Esophagus muscularis mucosa (tissue), 4 donors: ENCODE measurements at places on chromosomes 1 and 21. TPM values are rescaled to one million over a fixed set of nuclear protein-coding genes. Genes with fewer than 3 reads are reported as not detected.

- no peak for DNase-seq
- peak overlapping the region; percentile 85 for H3K27ac ChIP-seq
- no peaks in the 10 kb centered on the region for H3K27me3 ChIP-seq
- H3K36me3 ChIP-seq, result no peaks in the 10 kb centered on the region
- no peak overlapping the region for H3K4me3 ChIP-seq
- H3K4me1 ChIP-seq, result peaks cover 25% of the 10 kb centered on the region
Observed at GRCh38 chr1:2330519-2331199, 60.7 kb downstream of the MORN1 start.

- H3K27me3 ChIP-seq, result no peaks in the 10 kb centered on the region
- H3K4me1 ChIP-seq, result peaks cover 60% of the 10 kb centered on the region
- no peak for DNase-seq
- peaks cover 44% of the 10 kb centered on the region for H3K36me3 ChIP-seq
- peak overlapping the region; percentile 92 for H3K27ac ChIP-seq
- H3K4me3 ChIP-seq, result peak overlapping the region; percentile 96
Observed at GRCh38 chr1:173867141-173867752, 542 bp downstream of the GAS5 start.

GRCh38 chr1:213564215-213564659, 423.5 kb upstream of the PROX1 start:
- no peaks in the 10 kb centered on the region for H3K27me3 ChIP-seq
- DNase-seq, result no peak
- H3K4me1 ChIP-seq, result no peaks in the 10 kb centered on the region
- H3K27ac ChIP-seq, result no peak overlapping the region
- H3K4me3 ChIP-seq, result no peak overlapping the region
- no peaks in the 10 kb centered on the region for H3K36me3 ChIP-seq

GRCh38 chr1:70706381-70707037, 295.4 kb downstream of the CTH start:
- no peaks in the 10 kb centered on the region for H3K36me3 ChIP-seq
- H3K27me3 ChIP-seq, result no peaks in the 10 kb centered on the region
- peaks cover 5% of the 10 kb centered on the region for H3K4me1 ChIP-seq

GRCh38 chr1:164739189-164739588, 180.2 kb downstream of the PBX1 start:
- peaks cover 37% of the 10 kb centered on the region for H3K4me1 ChIP-seq
- DNase-seq, result no peak
- H3K27me3 ChIP-seq, result no peaks in the 10 kb centered on the region
- H3K36me3 ChIP-seq, result no peaks in the 10 kb centered on the region
- no peak overlapping the region for H3K27ac ChIP-seq
- H3K4me3 ChIP-seq, result no peak overlapping the region

DNA sequence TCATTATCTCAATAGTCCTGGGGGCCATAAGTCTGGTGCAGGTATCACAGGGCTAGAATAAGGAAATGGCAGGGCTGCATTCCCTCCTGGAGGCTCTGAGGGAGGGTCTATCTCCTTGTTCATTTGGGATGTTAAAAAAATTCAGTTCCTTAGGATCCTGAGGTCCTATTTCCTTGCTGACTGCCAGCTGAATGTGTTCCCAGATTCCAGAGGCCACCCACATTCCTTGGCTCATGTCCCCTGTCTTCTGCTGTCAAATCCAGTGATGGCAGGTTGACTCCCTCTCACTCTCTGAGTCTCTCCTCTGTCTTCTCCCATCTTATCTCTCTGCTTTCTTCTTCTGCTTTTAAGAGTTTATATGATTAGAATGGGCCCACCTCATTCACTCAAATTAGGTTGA, 400.6 kb downstream of the PTPRU start:
- H3K4me1 ChIP-seq, result no peaks in the 10 kb centered on the region
- H3K27ac ChIP-seq, result no peak overlapping the region
- DNase-seq, result peak; percentile 55
- H3K4me3 ChIP-seq, result no peak overlapping the region
- no peaks in the 10 kb centered on the region for H3K36me3 ChIP-seq

DNA sequence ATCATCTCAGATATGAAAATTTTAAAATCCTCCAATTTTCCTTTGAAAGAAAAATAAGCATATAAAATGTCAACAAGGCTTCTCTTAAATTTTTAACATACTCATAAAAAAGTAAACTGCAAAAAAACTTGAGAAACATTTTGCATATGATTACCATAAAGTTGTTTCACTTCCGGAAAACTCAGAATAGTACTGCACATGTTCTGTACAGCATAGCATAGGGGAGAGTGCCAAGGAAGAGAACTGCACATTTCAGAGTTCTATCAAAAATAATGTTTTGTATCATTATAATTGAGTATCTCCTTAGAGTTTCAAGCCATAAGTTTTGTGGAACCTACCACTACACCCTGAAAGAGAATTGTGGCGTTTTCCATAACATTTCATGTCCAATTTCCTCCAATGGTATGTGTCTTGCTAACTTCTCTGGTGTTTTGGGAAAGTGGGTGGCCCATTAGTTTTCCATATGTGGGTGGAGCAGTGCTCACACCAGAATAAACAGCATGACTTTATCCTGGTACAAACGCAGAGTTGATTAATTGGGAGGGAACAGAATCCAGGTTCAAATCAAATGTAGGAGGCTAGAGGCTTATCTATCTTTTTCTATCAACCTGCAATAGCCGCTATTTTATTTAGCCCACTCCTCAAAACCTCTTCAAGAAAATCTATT, 430.9 kb downstream of the LMO4 start:
- H3K4me3 ChIP-seq, result no peak overlapping the region
- H3K4me1 ChIP-seq, result no peaks in the 10 kb centered on the region
- DNase-seq, result no peak
- no peak overlapping the region for H3K27ac ChIP-seq
- no peaks in the 10 kb centered on the region for H3K36me3 ChIP-seq
- no peaks in the 10 kb centered on the region for H3K27me3 ChIP-seq

GRCh38 chr21:26844258-26845065, 747 bp downstream of the ADAMTS1 start:
- peaks cover 48% of the 10 kb centered on the region for H3K4me1 ChIP-seq
- H3K27ac ChIP-seq, result peak overlapping the region; percentile 97
- peak overlapping the region; percentile 81 for H3K4me3 ChIP-seq
- DNase-seq, result no peak
- peaks cover 44% of the 10 kb centered on the region for H3K36me3 ChIP-seq

DNA sequence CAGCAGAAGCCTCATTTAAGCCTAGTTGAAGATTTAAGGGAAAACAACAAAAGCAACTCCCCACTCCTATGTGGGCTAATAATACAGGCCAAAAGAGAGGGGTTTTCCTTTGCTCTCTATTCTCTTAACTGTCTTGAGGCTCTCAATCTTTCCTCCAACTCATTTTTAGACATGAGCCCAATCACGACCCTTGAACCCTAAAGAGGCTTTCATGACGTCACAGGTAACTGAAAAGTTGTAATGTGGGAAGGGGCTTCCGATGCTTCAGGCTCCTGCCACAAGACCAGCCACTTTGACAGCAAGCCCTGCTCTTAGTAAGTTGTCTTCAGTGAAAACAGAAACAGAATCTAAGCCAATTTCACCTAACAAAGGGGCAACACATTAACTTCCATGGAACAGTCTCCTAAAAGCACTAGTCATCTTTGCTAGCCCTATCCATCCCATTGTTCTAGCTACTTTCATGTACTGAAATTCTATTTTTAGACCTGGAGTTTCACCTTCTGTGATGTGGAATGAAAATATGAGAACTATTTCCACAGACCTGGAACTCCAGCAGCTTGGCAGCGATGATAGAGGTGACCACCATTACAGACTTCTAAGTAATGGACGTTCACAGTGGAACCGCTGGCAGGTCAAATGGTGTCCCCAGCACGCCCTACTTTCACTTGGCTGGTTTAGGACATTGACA, 36.3 kb downstream of the GPR161 start:
- peaks cover 9% of the 10 kb centered on the region for H3K36me3 ChIP-seq
- no peaks in the 10 kb centered on the region for H3K27me3 ChIP-seq
- H3K27ac ChIP-seq, result no peak overlapping the region
- no peak overlapping the region for H3K4me3 ChIP-seq
- no peak for DNase-seq
- peaks cover 21% of the 10 kb centered on the region for H3K4me1 ChIP-seq

DNA sequence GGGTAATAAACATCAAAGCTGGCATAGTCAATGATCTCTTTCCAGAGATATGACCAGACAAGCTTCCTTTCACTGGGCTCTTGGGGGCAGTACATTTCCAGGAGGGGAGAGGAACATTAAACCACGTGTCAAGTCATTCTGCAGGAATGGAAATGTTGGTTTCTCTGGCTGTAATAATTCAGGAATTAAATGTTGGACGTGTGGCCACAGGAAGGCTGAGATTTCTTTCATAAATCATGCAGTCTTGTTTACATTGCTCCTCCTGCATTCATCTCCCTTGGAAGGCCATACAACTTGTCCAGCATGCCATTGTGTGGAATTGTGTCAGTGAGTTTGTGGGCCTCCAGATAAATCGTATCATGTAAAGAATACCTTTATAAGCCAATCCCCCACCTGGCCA, 259.2 kb downstream of the ADGRL2 start:
- no peaks in the 10 kb centered on the region for H3K4me1 ChIP-seq
- H3K4me3 ChIP-seq, result no peak overlapping the region
- H3K36me3 ChIP-seq, result no peaks in the 10 kb centered on the region
- H3K27me3 ChIP-seq, result no peaks in the 10 kb centered on the region

- H3K27ac ChIP-seq, result no peak overlapping the region
- peak; percentile 87 for DNase-seq
- H3K4me3 ChIP-seq, result no peak overlapping the region
- no peaks in the 10 kb centered on the region for H3K27me3 ChIP-seq
Observed at GRCh38 chr1:184843732-184844495, 89.3 kb upstream of the EDEM3 start.

DNA sequence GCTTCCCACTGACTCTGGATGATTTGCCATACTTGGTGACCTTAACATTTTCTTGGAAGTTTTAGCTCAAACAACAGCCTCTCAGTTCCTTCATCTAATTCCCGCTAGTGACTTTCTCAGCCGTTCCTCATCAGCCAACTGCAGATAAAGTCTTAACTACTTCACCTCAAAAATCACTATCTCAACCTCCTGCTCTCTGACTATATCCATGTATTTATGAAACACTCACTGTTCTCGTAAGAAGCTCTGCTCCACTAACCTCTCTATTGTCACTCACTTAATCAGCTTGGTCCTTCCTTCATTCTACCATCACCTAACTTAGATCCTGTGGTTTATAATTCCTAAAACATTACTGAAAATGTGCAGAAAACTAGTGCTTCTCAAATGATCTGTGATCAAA, 1551.6 kb downstream of the MRPL39 start:
- H3K27me3 ChIP-seq, result no peaks in the 10 kb centered on the region
- H3K36me3 ChIP-seq, result no peaks in the 10 kb centered on the region
- no peak overlapping the region for H3K4me3 ChIP-seq
- no peak overlapping the region for H3K27ac ChIP-seq

DNA sequence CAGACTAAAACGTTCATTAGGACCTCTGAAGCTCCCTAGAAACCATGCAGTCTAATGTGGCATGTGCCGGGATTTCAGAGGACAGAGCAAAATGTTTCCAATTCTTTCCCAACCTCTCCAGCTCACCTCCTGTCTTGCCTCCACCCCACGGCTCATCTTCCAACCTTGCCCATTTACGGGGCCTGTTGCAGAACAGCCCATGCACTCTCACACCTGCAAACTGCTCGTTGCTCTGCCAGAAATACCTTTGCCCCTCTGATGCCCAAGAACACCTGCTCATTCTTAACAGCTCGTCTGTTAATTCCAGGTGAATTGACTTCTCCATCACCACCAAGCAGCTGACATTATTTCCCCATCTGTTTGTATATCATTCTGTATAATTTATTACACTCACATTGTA, 53.9 kb upstream of the LBR start:
- no peaks in the 10 kb centered on the region for H3K4me1 ChIP-seq
- DNase-seq, result peak; percentile 87
- H3K4me3 ChIP-seq, result no peak overlapping the region
- no peaks in the 10 kb centered on the region for H3K36me3 ChIP-seq
- no peaks in the 10 kb centered on the region for H3K27me3 ChIP-seq

DNA sequence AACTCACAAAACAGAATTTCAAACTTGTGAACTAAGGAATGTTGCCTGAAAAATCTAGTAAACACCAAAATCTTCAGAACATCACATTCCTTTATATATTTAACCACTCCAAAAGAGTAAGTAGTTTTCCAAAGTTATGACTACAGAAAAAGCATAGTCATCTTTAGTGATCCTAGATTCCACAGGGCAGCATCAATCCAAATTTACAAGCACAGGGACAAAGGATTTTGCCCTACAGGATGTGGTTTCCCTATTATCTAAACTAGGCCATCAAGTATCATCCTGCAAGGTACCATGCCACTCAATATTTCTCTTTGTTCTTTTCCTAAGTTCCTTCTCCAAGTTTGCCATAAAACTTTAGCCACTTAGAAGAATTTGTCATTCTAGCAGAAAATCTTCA, 33.0 kb downstream of the COP1 start:
- no peak overlapping the region for H3K4me3 ChIP-seq
- no peaks in the 10 kb centered on the region for H3K27me3 ChIP-seq
- no peak overlapping the region for H3K27ac ChIP-seq
- H3K4me1 ChIP-seq, result no peaks in the 10 kb centered on the region
- peaks cover 57% of the 10 kb centered on the region for H3K36me3 ChIP-seq
- no peak for DNase-seq

DNA sequence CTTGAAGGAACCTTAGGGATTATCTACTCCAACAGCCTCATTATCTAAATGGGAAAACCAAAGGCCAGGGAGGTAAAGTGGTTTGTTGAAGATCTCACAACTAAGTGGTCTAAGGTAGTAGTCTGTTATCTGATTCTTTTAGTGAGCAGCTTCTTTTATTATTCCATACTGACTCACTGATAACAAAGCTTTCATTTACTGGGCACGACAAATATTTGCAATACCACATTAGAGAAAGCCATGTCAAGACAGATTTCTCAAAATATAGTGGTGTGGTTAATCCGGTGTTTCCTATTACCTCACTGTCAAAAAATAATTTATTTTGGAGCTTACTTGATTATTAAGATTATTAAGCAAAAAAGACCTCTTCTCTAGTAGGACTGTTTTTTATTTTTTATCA, 369.1 kb downstream of the S1PR1 start:
- no peaks in the 10 kb centered on the region for H3K4me1 ChIP-seq
- DNase-seq, result no peak
- H3K27ac ChIP-seq, result no peak overlapping the region
- no peak overlapping the region for H3K4me3 ChIP-seq

The ZNF670 gene
- 2.1 TPM for total RNA-seq

The PTPN14 gene
- 48.5 TPM for total RNA-seq

The JAM2 gene
- 52.4 TPM for total RNA-seq

The TNNI3K gene
- 4.5 TPM for total RNA-seq

The CYP4A22 gene
- 0.19 TPM for total RNA-seq

The EFNA3 gene
- 1.7 TPM for total RNA-seq

The CDC42BPA gene
- 69.3 TPM for total RNA-seq

The CFAP141 gene
- total RNA-seq, result not detected

The DNAH14 gene
- 16.6 TPM for total RNA-seq

The SLC19A2 gene
- 19.0 TPM for total RNA-seq

The XCL2 gene
- total RNA-seq, result not detected

The AVPR1B gene
- total RNA-seq, result not detected
